ENCODE measurements at places on chromosomes 3 and 15.

- no peaks in the 10 kb centered on the region for H3K4me1 ChIP-seq
- H3K27ac ChIP-seq = no peak overlapping the region
- no peaks in the 10 kb centered on the region for H3K36me3 ChIP-seq
- peaks cover 11% of the 10 kb centered on the region for H3K27me3 ChIP-seq
- no peak overlapping the region for H3K4me3 ChIP-seq
- peak; percentile 90 for DNase-seq
Observed at GRCh38 chr3:9503283-9503682, 50.3 kb downstream of the LHFPL4 start.

GRCh38 chr15:83099290-83099689 lies 8.2 kb upstream of the TM6SF1 start:
- H3K36me3 ChIP-seq = no peaks in the 10 kb centered on the region
- H3K27me3 ChIP-seq = peaks cover 2% of the 10 kb centered on the region
- no peak for DNase-seq
- no peak overlapping the region for H3K4me3 ChIP-seq
- H3K27ac ChIP-seq = no peak overlapping the region

GRCh38 chr3:50503504-50504342 lies at the start of gene CACNA2D2:
CACNA2D2 (minus strand) TSS chr3:50503634; CDS start chr3:50503423, 211 bp downstream.
- peaks cover 34% of the 10 kb centered on the region for H3K27me3 ChIP-seq
- H3K4me1 ChIP-seq = peaks cover 6% of the 10 kb centered on the region
- H3K27ac ChIP-seq = no peak within 1 kb of the TSS

DNA sequence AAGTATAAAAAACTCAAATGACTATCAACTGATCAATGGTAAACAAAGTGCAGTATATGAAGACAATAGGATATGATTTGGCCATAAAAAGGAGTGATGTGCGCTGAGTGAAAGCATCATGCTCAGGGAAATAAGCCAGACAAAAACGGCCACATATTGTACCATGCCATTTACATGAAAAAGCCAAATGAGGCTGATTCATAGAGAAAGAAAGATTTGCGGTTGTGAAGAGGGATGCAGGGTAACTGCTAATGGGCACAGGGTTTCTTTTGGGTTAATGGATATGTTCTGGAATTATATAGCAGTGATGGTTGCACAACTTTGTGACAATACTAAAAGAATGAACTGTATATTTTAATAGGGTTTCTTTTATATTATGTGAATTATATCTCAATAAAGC lies 877.2 kb upstream of the CFAP20DC start:
- H3K36me3 ChIP-seq = no peaks in the 10 kb centered on the region
- no peaks in the 10 kb centered on the region for H3K27me3 ChIP-seq
- H3K4me1 ChIP-seq = no peaks in the 10 kb centered on the region
- H3K27ac ChIP-seq = no peak overlapping the region
- no peak overlapping the region for H3K4me3 ChIP-seq
- no peak for DNase-seq

DNA sequence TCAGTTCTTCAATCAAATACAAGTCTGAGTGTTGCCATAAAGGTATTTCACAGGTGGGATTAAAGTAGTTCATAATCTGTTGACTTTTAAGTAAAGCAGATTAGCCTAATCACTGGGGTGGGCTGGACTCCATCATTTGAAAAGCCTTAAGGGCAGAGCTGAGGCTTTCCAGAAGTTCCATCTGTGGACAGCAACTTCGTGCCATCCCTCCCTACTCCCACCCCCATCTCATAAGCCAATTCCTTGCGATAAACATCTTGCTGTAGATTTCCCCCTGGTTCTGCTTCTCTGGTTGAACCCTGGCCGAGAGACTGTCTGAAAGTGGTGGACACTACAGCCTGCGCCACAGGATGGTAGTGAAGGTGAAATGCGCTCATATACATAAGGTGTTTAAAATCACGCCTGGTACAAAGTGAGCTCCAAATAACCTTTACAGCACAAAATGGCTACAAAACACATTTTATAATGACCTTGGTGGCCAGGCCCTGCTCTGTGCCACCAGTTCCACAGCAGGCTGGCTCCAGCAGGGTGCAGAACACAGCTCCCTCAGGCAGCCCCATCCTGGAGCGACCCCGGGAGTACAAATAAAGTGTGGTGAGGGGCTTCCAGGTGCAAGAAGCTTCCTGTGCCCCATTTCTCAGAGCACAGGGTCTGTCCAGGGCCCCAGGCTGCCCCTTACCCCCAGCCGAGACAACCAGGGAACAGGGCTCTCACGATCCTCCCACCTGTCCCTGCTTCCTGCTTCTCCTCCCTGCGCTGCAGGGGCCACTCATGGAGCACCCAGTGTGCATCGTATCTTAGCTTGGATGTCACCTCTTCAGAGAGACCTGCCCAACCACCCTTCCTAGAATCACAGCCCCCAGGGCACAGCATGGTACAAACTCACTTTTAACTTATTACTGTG lies 25.8 kb upstream of the GATA2 start:
- H3K36me3 ChIP-seq = no peaks in the 10 kb centered on the region
- no peaks in the 10 kb centered on the region for H3K27me3 ChIP-seq
- no peak for DNase-seq
- no peaks in the 10 kb centered on the region for H3K4me1 ChIP-seq

GRCh38 chr3:13931172-13931571 lies 51.3 kb upstream of the WNT7A start:
- no peaks in the 10 kb centered on the region for H3K4me1 ChIP-seq
- no peaks in the 10 kb centered on the region for H3K36me3 ChIP-seq
- no peak for DNase-seq
- no peaks in the 10 kb centered on the region for H3K27me3 ChIP-seq
- no peak overlapping the region for H3K27ac ChIP-seq

- H3K27me3 ChIP-seq = no peaks in the 10 kb centered on the region
- H3K36me3 ChIP-seq = no peaks in the 10 kb centered on the region
- H3K4me1 ChIP-seq = no peaks in the 10 kb centered on the region
- H3K27ac ChIP-seq = no peak overlapping the region
Observed at GRCh38 chr15:99605490-99605931, 39.7 kb downstream of the MEF2A start.

GRCh38 chr3:49316696-49317457 lies 23.0 kb downstream of the USP4 start:
- DNase-seq = no peak
- peaks cover 34% of the 10 kb centered on the region for H3K36me3 ChIP-seq
- H3K27me3 ChIP-seq = no peaks in the 10 kb centered on the region
- H3K4me3 ChIP-seq = no peak overlapping the region

DNA sequence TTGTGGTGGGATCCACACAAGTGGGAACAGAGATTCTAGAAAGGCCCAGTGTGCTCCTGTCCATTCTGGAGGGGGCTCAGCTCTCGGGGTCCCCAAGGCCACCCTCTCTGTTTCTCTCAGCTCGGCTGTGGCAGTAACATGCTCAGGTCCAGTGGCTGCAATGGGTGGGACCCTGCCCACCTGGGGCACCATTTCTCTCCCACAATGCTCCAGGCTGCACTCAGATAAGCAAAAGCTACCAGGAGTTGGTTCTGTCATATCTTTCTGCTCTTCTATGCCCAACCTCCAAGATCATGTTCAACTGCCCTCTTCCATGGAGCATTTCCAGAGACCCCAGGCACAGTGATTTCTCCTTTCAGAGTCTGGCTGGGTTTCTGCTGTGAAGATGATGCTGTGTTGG lies 40.8 kb downstream of the ITGA11 start:
- H3K36me3 ChIP-seq = no peaks in the 10 kb centered on the region
- DNase-seq = no peak
- H3K27ac ChIP-seq = no peak overlapping the region
- H3K4me1 ChIP-seq = peaks cover 10% of the 10 kb centered on the region

- no peak overlapping the region for H3K4me3 ChIP-seq
- no peak overlapping the region for H3K27ac ChIP-seq
- no peaks in the 10 kb centered on the region for H3K36me3 ChIP-seq
- DNase-seq = no peak
- H3K27me3 ChIP-seq = no peaks in the 10 kb centered on the region
- H3K4me1 ChIP-seq = no peaks in the 10 kb centered on the region
Observed at GRCh38 chr15:52496175-52496574, 32.5 kb downstream of the MYO5A start.

DNA sequence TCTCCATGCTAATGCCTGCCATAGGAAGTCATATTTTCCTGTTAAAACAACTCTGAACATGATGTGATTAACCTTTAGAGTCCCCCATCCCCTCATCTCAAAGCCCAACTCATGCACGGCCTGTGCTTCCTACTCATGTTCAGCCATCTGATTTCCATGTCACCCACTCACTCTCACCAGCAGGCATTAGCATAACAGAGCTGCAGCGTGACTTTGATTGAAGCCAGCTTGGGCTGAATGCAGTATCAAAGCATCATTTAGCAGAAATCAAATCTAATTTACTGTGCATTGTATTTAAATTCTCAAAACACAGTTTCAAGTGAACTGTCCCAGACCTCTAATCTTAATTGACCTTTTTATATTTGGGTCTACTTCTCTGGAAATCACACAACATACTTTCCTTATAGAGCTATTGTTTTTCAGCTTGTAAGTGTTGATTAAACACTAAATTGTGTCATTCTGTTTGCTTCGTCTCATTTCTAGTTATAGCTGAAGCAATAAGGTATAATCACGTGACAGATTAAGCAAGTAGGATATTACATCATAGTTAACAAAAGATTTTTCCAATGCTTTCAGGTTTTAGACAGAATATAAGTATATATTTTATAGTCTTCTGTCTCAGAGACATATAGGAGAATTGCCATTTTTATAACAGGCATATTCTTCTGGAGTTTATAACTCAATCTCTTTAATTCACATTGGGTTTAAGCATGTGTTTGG lies 501.5 kb downstream of the ROBO2 start:
- no peak for DNase-seq
- H3K36me3 ChIP-seq = no peaks in the 10 kb centered on the region
- no peaks in the 10 kb centered on the region for H3K4me1 ChIP-seq
- no peaks in the 10 kb centered on the region for H3K27me3 ChIP-seq
- H3K4me3 ChIP-seq = no peak overlapping the region

DNA sequence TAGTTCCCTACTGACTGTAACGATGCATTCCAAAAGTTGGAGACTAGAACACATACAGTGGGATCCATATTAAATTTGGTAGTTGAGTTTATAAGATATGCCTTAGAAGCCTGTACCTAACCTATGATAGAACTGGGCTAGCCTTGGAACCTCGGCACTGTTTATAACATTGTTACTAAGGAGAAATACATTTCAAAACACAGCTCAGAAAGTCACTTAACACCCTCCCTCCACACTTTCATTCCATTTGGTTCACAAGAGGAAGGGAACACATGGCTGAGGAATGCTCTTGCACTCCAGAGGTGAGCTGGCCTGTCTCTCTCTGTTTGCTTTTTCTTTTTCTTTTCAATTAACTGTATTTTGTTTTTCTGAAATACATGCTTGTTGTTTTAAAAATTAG lies 48.7 kb upstream of the TSC22D2 start:
- H3K4me1 ChIP-seq = peaks cover 4% of the 10 kb centered on the region
- no peak overlapping the region for H3K4me3 ChIP-seq
- no peak overlapping the region for H3K27ac ChIP-seq
- no peaks in the 10 kb centered on the region for H3K27me3 ChIP-seq
- H3K36me3 ChIP-seq = no peaks in the 10 kb centered on the region

DNA sequence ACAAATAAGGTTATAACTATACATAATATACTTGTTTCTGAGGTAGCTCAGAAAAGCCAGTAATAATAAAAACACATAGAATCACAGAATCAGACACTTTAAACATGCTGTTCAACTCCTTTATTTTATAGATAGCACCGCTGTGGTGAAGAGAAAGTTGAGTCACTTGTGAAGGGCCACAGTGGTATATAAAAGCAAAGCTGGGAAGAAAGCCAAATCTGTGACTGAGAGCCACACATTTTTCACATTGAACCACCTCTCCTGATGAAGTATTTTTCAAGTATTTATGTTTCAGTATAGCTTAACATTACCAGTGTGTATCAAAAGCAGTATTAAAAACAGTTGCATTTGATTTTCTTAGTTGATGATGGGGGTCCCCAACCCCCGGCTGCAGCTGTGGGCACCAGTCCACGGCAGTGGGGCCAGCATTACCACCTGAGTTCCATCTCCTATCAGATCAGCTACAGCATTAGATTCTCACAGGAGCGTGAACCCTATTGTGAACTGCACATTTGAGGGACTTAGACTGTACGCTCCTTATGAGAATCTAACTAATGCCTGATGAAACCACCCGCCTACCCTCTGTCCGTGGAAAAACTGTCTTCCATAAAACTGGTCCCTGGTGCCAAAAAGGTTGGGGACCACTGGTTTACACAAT lies 46.2 kb downstream of the TBL1XR1 start:
- no peaks in the 10 kb centered on the region for H3K36me3 ChIP-seq
- no peak overlapping the region for H3K4me3 ChIP-seq
- no peak for DNase-seq
- H3K27me3 ChIP-seq = no peaks in the 10 kb centered on the region

GRCh38 chr3:52236424-52236886 lies 2.5 kb downstream of the TWF2 start:
- peaks cover 14% of the 10 kb centered on the region for H3K4me1 ChIP-seq
- no peak overlapping the region for H3K4me3 ChIP-seq
- H3K36me3 ChIP-seq = peaks cover 20% of the 10 kb centered on the region
- DNase-seq = no peak
- no peaks in the 10 kb centered on the region for H3K27me3 ChIP-seq

DNA sequence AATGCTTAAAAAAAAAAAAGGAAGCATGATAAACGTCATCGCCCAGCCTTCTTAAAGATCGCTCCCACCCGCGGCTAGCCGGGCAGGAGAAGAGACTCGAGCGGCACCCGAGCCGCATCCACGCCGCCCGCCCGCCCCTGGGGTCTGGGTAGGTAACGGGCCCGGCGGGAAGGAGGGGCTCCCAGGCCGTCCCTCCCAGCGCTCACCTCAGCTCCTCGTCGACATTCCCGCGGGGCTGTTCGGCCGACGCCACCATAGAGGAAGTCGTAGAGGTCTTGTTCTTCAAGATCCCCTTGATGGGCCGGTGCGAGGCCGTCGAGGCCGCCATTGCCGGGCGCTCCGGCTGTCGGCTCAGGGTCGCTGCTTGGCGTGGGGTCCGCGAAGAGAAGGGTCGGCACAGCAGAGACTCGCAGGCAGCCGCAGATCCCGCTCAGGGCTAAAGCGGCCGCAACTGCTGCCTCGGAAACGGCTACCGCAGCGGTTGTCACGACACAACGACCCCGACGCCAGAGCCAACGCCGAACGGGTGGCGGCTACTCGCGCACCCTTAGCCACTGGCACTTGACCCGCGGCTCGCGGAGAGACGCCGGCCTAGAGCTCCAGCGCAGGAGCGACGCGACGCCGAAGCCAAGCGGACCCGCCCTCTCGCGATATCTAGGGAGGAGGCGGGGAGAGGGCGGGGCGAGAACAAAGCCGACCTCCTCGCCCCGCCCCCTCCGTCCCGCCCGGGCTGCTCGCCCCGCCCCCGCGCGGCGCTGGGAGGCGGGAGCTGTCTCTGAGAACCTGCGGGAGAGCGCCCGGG lies at the start of gene PPP1R2:
TSS of gene PPP1R2 (minus strand) at position 628 of the 802 bp plus-strand sequence. CDS start at position 328, 300 bp downstream.
- peaks cover 19% of the 10 kb centered on the region for H3K4me1 ChIP-seq
- no peaks in the 10 kb centered on the region for H3K36me3 ChIP-seq
- H3K4me3 ChIP-seq = peak within 1 kb of the TSS; percentile 97
- peak; percentile 93 for DNase-seq

DNA sequence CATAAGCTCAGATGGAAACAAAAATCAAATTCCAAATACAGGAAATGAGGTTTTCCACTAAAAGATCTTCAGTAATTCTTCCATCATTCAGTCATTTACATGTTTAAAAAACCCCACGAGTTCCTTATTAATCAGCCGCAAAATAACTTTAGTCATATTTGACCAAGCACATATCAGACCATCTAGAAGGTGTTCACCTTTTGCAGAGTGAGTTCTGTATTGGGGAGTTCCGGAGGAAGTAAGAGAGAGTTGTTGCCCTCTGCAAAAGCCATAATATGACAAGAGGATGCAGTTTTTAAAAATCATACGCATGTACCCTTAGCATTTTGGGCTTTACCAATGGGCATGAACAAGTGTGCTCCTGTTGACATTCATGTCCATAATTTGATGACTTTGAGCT lies 61.6 kb downstream of the CCR1 start:
- H3K27ac ChIP-seq = no peak overlapping the region
- no peaks in the 10 kb centered on the region for H3K36me3 ChIP-seq
- H3K27me3 ChIP-seq = no peaks in the 10 kb centered on the region
- H3K4me1 ChIP-seq = peaks cover 3% of the 10 kb centered on the region
- no peak overlapping the region for H3K4me3 ChIP-seq
- no peak for DNase-seq

Data from trophoblast cell (in vitro differentiated cells and primary cell).